ENCODE measurements at places on chromosomes 12 and 14.

DNA sequence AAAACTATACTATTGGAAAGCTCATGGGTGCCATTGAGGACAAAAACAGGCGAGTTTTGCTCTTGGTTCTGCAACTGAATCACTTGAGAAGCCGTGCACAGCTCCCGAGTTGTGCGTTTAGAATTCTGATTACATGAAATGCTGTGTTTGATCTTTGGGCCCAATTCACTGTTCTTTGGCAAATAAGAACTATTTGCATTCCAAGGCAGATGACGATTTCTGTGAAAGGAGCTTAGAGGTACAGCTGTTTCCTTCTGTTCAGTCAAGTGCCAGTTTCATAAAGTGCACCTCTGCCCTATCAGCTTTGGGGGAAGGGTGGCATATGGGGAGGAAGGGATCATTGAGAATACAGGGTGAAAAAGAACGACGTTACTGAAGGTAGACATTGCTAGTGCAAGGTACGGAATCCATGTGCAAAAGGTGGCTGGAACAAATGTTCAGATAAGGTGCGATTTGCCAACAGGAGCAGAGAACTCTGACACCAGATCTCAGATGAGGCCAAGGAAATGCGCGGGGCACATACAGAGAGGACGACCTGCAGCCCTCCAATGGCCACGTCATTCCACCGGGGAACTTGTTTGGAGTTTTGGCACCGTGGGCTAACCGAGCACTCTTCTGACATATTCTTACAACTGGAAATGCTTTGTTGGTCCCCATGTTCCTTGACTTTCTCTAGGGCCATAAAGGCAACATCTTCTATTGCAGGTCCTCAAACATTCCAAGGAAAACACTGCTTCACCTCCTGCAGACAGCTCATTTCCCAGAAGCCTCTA lies 30.1 kb downstream of the TCHP start:
- DNase-seq: peak; percentile 28

- no peak for DNase-seq
Measured at GRCh38 chr12:5391653-5392052, 40.3 kb upstream of the NTF3 start.

DNA sequence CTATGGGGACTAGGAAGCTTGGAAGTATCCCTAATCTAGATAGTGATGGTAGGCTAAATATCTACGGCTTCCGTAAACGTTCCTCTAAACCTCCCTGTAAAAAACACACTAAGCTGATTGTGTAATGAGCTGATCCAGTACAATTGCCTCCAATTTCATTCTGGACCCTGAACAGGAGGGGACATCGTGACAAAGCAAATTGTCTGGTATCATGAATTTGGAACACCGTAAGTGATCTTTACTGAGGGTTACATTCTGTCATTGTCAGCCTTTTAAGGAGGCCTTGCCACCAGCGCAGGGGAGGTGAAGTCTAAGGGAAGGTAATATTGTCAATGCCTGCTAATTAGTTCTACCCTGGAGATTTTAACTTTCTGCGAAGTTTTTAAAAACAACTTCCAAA lies 487 bp upstream of the MGST1 start:
- peak; percentile 9 for DNase-seq

DNA sequence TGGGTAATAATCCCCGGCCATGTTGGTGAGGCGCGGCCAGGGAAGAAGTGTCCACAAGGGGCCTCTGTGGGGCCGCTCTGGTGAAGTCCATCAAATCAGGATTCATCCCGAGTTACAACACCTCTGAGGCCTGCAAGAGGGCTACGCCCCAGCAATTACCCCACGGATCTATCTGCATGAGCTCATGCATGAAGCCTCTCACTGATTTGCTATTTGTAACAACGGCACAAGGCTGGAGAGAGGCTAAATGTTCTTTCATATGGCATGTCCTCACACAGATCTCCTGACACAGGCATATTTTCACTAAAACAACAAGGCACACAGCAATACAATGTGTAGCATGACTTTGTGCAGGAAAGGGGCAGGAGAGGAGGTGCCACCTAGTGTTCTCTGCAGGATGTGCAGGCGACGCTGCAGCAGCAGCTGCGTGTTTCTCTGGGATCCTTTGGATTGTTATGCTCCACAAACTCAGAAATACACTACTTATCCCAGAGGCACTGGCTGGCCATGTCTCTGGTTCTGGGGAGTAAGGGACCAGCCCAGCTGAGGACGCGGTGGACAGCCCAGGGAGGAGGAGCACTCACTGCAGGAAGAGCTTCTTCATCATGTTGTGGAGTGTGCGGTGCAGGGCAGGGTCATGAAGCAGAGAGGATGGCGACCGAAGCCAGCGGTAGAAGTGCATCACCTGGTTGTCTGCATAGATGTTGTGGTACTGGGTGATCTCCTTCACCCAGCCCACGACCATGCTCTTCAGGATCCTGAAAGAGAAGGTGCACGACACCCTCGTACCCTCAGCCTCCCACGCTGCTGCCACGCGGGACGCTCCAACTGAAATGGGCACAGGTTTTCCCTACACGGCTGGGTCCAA lies 20.2 kb downstream of the P2RX2 start:
- peak; percentile 72 for DNase-seq

- no peak for DNase-seq
Measured at GRCh38 chr14:32038876-32039275, 38.2 kb upstream of the ARHGAP5 start.

GRCh38 chr14:31949709-31950108 lies 127.4 kb upstream of the ARHGAP5 start:
- DNase-seq: no peak
